ENCODE measurements at places on chromosomes 7 and 10. TPM values are rescaled to one million over a fixed set of nuclear protein-coding genes. Genes with fewer than 3 reads are reported as not detected.

The TAS2R16 gene
- not detected for total RNA-seq

The KNDC1 gene
- 0.54 TPM for total RNA-seq

- H3K27ac ChIP-seq = peak overlapping the region; percentile 91
- no peaks in the 10 kb centered on the region for H3K36me3 ChIP-seq
- peak overlapping the region; percentile 79 for H3K4me3 ChIP-seq
- peak; percentile 96 for DNase-seq
- H3K4me1 ChIP-seq = peaks cover 4% of the 10 kb centered on the region
Observed at GRCh38 chr7:1028044-1028770, 16.1 kb upstream of the GPR146 start.

GRCh38 chr10:43689955-43690771, 41.5 kb upstream of the ZNF32 start:
- peaks cover 26% of the 10 kb centered on the region for H3K4me1 ChIP-seq
- peak overlapping the region; percentile 89 for H3K4me3 ChIP-seq
- no peaks in the 10 kb centered on the region for H3K27me3 ChIP-seq
- H3K36me3 ChIP-seq = no peaks in the 10 kb centered on the region

GRCh38 chr7:147363101-147363500, 1227.5 kb upstream of the C7orf33 start:
- no peaks in the 10 kb centered on the region for H3K4me1 ChIP-seq
- no peak for DNase-seq
- H3K36me3 ChIP-seq = no peaks in the 10 kb centered on the region

DNA sequence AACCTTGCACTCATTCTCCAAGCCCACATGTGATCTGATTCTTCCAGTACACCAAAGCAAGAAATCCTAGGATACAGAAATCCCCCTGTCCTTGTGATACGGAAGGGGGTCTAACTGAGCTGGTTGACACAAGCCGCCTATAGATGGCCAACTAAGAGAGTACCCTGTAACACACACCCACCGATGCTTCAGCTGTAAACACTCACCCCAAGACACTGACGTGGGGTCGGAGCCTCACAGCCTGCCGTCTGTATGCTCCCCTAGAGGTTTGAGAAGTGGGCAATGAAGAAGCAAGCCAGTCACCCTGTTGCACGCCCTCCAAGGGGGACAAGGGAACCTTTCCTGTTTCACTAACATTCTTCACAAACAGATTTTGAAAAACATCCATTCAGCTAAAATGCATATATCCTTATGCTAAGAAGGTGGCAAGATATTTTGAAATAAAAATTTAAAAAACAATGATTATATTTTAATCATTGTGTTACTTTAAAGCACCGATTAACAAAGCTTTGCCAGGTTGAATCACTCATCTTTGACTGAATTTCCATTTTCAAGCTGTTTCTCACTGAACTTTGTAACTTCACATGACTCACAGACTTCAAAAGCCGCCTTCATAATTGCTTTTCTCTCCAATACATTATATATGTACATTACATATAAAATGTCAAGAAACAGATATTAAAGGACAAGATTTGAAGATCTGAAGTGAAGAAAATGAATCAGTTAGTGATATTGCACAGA, 329.3 kb downstream of the ARL4A start:
- peak; percentile 62 for DNase-seq
- no peaks in the 10 kb centered on the region for H3K36me3 ChIP-seq
- no peak overlapping the region for H3K4me3 ChIP-seq
- no peaks in the 10 kb centered on the region for H3K27me3 ChIP-seq

DNA sequence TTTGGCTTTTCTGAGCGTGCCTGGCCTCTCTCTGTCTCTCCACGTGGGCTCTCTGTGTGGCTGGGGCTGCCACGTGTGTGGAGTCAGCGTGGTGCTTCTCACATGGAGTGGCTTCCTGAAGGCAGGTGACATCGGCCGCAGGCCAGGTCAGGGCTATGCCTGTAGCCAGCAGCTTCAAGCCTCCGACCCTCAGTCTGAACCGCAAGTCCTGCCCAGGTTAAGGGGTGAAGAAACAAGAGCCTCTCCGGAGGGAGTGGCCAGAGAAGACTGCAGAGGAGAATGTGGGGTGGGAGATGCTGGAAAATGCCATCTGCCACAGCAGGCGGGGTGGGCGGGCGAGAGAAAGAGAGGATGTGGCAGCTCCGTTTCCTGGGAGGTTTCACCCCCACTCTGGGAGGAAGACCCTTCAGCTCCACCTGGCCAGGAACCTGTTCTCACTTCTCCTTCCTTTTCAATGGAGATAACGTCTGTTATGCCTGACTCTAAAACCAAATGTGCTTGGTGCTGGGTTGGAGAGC, 14.3 kb upstream of the VIPR2 start:
- no peaks in the 10 kb centered on the region for H3K4me1 ChIP-seq
- no peak overlapping the region for H3K4me3 ChIP-seq
- H3K27ac ChIP-seq = no peak overlapping the region
- H3K36me3 ChIP-seq = no peaks in the 10 kb centered on the region
- DNase-seq = no peak

GRCh38 chr7:94042381-94042780, 38.2 kb upstream of the BET1 start:
- peaks cover 17% of the 10 kb centered on the region for H3K4me1 ChIP-seq
- H3K27me3 ChIP-seq = peaks cover 12% of the 10 kb centered on the region
- H3K27ac ChIP-seq = no peak overlapping the region
- DNase-seq = no peak
- H3K36me3 ChIP-seq = no peaks in the 10 kb centered on the region

- H3K36me3 ChIP-seq = no peaks in the 10 kb centered on the region
- DNase-seq = no peak
- H3K4me1 ChIP-seq = no peaks in the 10 kb centered on the region
- peaks cover 7% of the 10 kb centered on the region for H3K27me3 ChIP-seq
- no peak overlapping the region for H3K27ac ChIP-seq
Observed at GRCh38 chr10:15385552-15386455, 14.7 kb upstream of the FAM171A1 start.

- no peaks in the 10 kb centered on the region for H3K36me3 ChIP-seq
- H3K4me1 ChIP-seq = no peaks in the 10 kb centered on the region
- H3K27ac ChIP-seq = no peak overlapping the region
- H3K27me3 ChIP-seq = no peaks in the 10 kb centered on the region
- H3K4me3 ChIP-seq = no peak overlapping the region
Observed at GRCh38 chr7:11185179-11185815, 211.6 kb downstream of the PHF14 start.

- 0 out of 2 replicates have a peak, but pooled peaks cover 16% of the 10 kb centered on the region for H3K36me3 ChIP-seq
- H3K27ac ChIP-seq = peak overlapping the region; percentile 77
- H3K4me1 ChIP-seq = peaks cover 37% of the 10 kb centered on the region
- H3K4me3 ChIP-seq = peak overlapping the region; percentile 6
- DNase-seq = peak; percentile 95
Observed at GRCh38 chr7:23334482-23335056, 35.4 kb downstream of the MALSU1 start.

- no peak overlapping the region for H3K27ac ChIP-seq
- H3K4me3 ChIP-seq = no peak overlapping the region
- H3K4me1 ChIP-seq = no peaks in the 10 kb centered on the region
- H3K27me3 ChIP-seq = peaks cover 4% of the 10 kb centered on the region
- no peaks in the 10 kb centered on the region for H3K36me3 ChIP-seq
Observed at GRCh38 chr10:28494420-28494819, 38.5 kb upstream of the WAC start.

All from GM23248 (cell line).